ENCODE measurements at places on chromosomes 1 and 21.

DNA sequence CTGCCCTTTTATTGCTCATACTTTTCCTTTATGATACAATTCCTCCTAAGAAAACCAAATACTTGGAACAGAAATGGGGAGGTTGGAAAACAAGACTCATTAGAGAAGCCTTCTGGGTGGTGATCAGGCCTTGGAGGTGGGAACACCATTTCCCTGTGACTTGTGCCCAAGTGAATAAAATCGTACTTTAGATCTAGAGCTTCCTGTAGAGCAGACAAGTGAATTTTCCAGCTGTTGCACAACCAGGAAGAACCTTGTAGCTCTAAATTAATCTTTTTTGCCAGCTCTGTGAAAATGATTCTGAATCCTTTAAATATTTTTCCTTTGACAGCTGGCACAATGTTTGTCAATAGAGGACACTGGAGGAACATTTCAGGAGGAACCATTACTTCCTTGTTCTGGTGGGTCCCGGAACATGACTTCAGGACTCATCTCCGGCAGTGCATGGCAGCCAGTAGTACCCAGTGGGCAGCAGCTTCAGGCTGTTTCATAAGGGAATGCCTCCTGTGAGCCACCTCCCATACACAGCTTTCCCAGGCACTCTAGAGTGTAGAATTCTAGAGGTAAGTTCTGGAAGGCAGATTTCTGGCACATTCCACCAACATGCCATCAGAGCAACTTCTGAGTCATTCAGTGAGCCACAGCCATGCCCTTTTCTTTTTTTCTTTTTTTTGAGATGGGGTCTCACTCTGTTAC, 5.5 kb upstream of the SNAPIN start:
- DNase-seq = no peak

DNA sequence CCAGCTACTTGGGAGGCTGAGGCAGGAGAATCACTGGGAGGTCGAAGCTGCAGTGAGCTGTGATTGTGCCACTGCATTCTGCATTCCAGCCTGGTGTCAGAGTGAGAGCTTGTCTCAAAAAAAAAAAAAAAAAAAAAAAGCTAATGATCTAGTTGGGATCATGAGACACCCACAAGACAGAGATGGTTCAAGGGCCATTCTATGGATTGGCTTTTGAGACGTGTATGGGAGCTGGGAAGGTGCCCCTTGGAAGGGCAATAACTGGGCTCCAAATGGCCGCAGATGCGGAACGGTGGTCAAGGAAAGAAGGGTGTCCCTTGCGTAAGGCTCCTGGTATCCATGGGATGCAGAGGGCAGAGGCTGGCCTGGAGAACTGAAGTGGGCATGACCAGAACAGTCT, 6.8 kb upstream of the ADAM15 start:
- DNase-seq = no peak

DNA sequence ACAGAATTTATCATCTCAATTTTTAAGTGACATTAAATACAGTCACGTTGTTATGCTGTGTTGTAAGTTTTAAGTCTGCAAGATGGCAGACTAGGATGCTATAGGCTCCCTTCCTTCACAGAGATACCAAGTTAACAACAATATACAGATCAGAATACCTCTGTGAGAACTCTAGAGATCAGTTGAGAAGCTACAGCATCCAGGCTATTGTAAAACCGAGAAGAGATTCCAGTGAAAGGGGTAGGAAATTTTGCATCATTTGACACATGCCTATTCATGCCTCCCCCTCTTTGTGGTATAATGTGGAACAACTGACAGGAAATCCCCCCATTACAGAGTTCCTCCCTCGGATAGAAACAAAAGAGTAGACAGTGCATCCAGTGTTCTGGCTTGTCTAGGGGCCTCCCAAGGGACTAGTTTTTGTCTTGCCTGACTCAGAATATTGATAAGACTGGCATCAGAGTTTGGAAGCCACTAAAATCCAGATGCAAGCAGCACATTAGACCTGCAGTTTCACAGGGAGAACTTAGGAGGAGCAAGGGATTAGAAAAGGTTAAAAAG, 80.6 kb downstream of the LBR start:
- DNase-seq = no peak

- peak; percentile 9 for DNase-seq
These were observed 19.1 kb downstream of the SRSF4 start for GRCh38 chr1:29162476-29163138.

DNA sequence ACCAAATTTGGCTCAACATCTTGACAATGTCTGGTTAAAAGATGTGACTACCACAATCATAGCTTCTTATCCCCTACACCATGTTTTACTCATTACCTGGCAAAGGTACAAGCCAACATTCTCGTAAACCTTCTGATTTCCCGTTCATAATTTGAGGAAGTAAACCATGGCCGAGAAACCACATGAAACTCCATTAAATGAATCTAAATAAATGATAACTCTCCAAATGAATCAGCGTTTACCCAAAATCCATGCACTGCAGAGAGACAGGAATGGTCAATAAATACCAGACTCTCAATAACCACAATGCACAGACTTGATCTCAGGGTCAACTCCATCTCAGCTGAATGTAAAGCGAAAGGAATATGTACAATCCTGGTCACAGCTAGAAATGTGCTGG, 125.2 kb downstream of the TYW3 start:
- DNase-seq = no peak

- no peak for DNase-seq
These were observed 262.1 kb upstream of the LRRC7 start for GRCh38 chr1:69305621-69306020.

- no peak for DNase-seq
These were observed 228.4 kb upstream of the NRIP1 start for GRCh38 chr21:15293240-15293639.

GRCh38 chr1:167916766-167917511, 3.0 kb upstream of the ADCY10 start:
- DNase-seq = no peak

DNA sequence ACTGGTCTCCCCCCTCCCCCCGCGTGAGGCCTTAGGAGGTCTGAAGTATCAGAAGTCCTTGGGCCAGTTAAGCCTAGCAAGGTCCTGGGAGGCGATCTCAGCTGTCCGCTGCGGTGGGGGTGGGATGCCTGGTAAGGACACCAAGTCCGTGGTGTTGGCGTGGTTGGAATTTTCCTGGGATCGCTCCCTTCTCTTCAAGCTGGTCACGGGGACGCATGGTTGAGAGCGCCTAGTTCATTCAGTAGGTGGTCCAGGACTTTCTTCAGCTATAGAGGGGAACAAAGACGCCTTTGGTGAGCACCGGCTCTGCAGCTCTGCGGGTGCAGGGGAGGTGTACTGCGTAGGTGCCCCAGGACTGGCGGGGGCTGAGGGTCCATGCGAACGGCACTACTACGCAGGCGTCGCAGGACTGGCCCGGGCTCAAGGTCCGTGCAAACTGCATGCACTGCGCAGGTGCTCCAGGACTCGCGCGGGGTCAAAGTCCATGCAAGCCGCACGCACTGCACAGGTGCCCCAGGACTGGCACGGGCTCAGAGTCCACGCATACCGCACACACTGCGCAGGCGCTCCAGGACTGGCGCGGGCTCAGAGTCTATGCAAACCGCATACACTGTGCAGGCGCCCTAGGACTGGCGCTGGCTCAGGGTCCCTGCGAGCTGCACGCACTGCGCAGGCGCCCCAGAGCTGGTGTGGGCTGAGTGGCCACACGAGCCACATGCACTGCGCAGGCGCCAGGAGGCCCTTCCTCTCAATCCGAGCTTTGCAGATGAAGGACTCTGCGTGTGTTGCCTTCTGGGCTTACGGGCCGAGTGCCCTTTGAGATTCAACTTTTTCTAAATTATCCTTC, 36.6 kb upstream of the HMGN1 start:
- DNase-seq = no peak

- DNase-seq = no peak
These were observed 4.8 kb upstream of the ST6GALNAC5 start for GRCh38 chr1:76862447-76862846.

DNA sequence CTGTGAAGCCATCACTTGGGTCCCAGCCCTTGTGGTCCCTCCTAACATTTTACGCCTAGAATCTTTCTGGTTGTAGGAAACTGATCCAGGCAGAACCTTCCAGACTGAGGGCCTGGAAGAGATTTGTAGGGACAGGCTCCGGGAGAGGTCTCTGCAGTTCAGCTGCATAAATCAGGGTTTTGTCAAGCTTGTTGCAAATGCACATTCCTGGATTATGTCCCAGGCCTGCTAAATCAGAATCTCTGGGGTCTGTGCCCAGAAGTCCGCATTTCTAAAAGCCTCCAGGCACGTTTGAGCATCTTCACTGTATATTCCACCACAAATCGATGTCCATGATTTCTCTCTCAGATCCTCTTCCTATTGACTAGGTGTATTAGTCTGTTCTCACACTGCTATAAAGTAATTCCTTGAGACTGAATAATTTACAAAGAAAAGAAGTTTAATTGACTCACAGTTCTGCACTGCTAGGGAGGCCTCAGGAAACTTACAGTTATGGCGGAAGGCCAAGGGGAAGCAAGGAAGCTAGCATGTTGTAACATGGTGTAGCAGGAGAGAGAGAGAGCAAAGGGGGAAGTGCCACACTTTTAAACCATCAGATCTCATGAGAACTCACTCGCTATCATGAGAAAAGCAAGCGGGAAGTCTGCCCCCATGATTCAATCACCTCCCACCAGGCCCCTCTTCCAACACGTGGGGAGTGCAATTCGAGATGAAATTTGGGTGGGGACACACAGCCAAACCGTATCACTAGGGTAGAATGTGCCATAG, 1.2 kb upstream of the FHAD1 start:
- DNase-seq = no peak

- DNase-seq = no peak
These were observed 1.2 kb upstream of the ATP13A2 start for GRCh38 chr1:17012775-17013490.

DNA sequence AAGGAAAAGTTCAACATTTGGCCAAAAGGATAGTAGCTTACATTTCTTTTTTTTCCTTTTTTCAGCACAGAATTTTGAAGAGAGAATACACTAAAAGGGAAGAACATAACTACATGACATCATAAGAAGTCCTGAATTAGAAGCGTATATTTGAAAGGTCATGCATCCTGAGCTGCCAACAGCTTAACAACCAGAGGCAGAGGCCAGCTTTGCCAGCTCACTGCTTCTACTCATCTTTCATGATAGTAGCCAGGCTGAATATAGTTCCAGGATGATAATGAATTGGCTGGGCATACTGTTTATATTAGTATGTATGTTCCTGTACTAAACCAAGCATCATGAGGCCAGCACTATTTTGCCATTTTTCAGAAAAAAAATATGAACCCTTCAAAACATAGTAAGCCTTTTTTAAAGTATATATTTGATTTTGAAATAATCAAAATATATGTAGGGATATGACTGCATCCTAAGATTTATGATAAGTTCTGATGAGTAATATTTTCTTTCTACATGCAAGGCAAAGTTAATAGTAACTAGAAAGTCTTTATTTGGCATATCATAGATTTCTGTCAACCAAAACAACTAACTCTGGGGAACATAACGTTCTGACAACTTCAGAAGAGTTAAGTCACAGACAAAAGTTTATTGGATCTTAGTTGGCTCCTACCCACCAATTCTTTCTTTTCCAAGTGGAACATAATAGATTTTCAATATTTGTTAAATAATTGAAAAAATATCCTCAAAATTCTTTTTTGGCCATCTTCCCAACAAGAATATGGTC, 123.2 kb downstream of the DPYD start:
- no peak for DNase-seq

DNA sequence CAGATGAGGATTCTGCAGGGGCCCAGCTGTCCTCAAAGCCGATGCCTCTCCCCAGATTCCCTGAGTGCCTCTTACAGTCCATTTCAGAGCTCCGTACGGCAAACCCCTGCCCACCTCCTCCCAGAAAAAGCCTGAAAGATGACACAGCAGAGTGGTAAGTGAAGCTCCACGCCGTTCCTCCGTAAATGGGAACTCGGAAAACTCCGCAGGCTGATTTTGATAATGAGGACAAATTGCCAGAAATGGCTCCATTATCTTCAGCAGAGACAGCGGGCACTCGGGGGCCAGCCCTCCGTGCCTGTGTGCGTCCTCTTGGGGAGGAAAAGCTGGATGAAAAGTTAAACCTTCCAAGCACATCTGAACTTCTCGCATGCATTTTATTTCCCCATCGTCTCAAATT, 81.1 kb downstream of the NPHP4 start:
- no peak for DNase-seq
